ENCODE measurements at places on chromosomes 7 and 10.

DNA sequence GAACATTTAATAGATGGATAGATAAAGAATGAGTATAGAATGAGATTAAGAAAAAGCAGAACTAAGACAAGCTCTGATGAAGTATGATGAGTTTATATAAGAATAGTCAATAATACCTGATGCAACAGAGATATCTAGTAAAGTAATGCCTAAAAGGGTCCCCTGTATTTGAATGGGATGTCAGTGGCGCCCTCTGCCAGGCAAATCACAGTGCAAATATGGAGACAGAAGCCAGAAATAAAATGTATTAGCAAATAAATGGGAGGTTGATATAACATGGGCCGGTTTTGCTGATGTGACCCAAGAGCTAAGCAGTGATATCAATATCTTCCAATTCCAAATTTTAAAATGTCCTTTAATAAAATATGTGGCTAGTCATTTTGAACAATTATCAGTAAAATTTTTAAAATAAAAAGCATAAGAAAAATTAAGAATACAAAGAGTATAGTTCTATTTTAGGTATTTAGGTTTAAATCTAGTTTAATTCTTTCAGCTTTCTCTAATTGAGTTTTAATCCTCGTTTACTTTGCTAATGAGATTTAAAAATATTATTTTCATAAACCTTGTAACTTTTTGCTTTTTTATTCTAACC, 62.6 kb downstream of the ADK start:
- DNase-seq, result no peak

DNA sequence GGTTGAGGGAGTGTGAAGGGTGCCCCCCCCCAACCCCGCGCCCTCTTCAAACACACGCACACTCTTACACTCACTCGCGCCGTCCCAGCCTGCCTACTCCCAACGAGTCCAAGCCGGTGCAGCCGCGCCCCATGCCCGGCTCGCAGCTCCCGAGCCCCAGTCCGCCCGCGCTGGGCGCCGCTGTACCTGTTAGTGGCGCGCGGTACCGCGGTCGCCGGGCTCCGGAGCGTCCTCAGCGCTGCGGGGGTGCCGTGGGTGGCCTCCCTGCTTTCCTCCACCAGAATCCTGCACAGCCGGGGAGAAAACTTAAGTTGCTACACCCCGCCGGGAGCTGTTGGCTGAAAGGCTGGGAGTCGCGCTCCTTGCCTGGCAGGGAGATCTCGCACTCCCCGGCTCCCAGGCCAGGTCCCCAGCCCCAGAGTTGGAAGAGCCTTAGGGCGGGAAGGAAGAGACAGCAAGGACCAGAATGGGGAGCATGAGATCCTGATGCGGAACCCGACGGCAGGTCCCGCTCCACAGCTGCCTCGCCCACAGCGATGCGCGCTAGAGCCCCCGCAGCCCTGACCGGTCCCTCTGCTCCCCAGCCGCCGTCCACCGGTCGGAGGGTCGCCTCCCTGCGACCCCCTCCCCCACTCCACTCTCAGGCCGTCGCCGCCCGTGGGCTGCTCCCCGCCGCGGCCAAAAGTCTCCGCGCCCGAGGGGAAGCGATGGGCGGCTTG, 863 bp downstream of the ST8SIA6 start:
- DNase-seq, result peak; percentile 64

DNA sequence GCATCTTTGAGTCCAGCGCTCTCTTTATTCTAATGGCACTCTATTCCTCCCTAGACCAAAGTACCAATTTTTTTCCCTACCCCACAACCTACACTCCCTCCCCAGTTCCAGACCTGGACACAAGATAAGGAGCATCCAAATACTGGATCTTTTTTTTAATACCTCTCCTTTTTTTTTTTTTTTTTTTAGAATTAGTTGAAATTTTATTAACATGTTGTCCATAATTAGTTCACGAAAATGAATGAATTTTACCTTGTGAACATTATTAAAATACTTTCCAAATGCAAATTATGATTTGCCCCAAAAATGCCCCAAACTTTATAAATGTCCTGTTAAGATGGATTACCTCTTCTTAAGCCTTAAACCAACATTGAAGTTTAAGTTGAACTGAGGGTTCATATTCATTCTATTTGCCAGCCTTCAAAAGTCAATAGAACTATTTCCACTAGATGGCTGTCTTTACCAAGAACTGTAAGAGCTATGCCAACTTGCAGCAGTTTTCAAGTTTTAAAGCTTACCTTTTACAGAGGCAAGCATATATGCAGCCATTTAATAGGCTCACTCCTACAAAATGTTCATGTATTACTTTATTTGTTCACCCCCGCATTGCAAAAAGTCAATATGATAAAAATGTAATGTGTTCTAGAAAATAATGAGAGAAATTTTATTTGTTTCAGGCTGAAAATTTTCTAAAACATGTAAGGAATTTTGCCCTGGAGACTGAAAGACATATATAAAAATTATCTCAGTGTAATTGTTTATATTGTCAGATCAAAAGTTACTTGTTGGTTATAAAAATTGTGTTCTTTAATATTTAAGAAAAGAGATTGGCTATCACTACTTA, 39.7 kb upstream of the TNKS2 start:
- no peak for DNase-seq

- DNase-seq, result no peak
Measured at GRCh38 chr7:152354061-152354460, 81.7 kb downstream of the KMT2C start.

DNA sequence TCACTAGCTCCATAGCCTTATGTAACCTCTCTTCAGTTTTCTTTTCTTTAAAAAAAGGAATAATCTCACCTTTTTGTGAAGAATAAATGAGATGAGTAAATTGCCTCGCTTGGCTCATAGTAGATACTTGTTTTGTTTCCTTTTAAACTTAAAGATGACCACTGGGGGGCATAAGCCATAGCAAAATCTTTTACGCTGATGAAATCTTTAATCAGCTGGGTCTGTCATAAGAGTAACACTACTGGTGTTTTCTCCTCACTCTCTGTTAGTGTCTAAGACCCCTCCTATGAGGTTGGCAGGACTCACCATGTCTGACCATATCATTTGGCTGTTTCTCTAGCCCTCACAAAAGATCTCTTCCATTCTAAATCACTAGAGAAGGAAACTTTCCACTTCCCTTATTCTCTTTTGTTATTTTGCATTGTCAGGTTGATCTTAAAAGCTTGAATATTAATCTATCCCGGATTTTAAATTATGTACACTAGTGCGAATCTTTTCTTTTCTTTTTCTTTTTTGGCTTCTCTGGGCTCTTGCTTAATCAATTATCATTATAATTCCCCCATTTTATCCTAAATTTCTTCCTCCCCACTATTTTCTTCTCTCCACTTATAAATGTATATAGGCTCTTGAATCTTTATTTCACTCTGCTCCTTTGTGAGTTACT, 12.5 kb downstream of the STAG3 start:
- no peak for DNase-seq

DNA sequence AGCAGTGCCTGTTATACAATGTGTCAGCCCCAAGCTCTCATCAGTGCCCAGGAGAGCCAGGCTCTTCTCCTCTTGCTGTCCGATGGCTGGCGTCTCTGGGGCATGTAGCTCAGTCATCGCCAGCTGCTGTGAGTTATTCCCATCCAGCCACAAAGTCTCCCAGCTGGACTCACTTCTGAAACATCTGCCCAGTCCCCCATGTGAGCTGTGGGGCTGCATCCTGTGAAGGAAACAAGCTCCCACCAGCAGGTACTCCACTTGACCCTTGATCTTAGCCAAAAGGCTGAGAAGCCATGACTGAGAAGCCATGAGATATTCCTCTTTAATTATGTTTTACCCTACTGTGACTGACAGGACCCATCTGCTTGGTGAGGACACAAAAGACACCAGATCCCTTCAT, 212.7 kb upstream of the IGFBP3 start:
- DNase-seq, result no peak

GRCh38 chr10:14050598-14050997, 280.1 kb downstream of the FRMD4A start:
- no peak for DNase-seq

- no peak for DNase-seq
Measured at GRCh38 chr10:61986382-61986781, 84.9 kb downstream of the ARID5B start.

DNA sequence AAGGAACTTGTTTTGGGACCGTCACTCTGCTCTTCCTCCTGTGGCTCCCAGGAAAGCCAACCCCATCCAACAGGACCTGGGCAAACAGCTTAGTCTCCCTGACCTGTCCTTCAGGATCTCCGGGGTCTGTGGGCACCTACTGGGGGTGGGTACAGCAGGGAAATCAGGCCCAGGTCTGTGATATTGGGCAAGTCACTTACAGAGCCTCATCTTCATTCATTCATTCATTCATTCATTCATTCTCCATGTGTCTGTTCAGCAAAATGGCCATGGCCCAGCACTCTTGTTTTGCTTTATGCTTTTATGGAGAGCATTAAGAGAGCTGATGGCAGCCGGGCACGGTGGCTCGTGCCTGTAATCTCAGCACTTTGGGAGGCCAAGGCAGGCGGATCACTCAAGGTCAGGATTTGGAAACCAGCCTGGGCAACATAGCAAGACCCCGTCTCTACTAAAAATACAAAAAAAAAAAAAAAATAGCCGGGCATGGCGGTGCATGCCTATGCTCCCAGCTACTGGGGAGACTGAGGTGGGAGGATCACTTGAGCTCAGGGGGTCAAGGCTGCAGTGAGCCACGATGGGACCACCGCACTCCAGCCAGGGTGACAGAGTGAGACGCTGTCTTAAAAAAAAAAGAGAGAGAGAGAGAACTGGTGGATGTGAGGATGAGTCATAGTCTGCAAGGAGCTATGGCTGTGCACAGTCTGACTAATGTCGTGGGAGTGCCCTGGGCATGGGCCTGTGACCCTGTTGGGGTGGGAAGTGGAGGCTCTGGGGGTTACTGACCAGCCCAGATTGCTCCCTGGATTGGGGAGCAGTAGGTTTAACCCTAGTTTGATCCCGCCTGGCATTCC, 54.3 kb downstream of the CLIP2 start:
- no peak for DNase-seq

DNA sequence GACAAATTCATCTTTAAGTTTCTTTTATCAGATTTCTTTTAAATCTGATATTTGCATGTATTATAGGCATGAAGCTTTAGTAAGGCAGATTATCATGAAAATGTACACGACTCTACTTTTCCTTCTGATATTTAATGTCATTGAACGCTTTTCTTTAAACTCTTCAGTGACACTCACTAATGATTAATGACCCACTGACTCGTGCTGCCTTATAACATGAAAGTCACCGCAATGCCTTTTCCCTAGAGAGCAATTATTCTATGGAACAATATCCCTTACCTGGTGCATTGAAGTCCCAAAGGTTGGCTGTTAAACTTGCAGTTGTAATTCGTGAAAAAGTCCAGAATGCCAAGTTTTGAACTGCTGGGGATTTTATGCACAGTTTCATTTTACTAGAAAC, 33.4 kb upstream of the HGF start:
- DNase-seq, result no peak

GRCh38 chr10:101258179-101258885, 29.1 kb upstream of the LBX1 start:
- DNase-seq, result no peak

Data from breast epithelium (tissue), 4 donors.